ENCODE measurements at places on chromosomes 5 and 9.

- DNase-seq, result no peak
Observed at GRCh38 chr5:64518793-64519192, 13.0 kb downstream of the RGS7BP start.

GRCh38 chr5:178483620-178484019, 106.6 kb downstream of the COL23A1 start:
- no peak for DNase-seq

DNA sequence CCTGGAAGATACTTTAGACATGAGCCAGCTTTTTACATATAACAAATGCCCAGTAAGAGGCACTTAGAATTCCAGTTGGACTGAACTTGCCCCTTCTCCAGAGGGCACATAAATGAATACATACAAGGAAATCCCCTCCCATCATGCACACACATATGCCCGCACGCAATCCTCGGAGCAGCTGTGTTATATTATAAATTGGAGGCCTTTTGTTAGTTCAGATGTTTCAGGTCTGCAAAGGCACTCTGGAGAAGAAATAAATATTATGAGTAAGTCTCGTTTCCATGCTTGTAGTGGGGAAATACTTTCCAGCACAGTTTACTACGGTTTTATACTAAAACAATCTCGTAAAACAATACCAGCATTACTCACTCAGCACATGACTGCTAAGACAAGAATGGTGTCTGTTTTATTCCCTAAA, 17.6 kb upstream of the MUSK start:
- DNase-seq, result no peak

GRCh38 chr5:76716456-76717157, 681 bp downstream of the F2R start:
- no peak for DNase-seq

- DNase-seq, result no peak
Observed at GRCh38 chr5:14347522-14347921, 204.4 kb downstream of the TRIO start.

GRCh38 chr5:33761139-33761538, 130.7 kb downstream of the ADAMTS12 start:
- no peak for DNase-seq

GRCh38 chr5:128276537-128277216, 193.1 kb downstream of the SLC12A2 start:
- no peak for DNase-seq

- no peak for DNase-seq
Observed at GRCh38 chr5:115306011-115306536, 9.6 kb upstream of the CCDC112 start.

All from iPS DF 6.9 (cell line).